ENCODE measurements at places on chromosomes 7 and 10.
A peak's percentile ranks its signal among the peaks of the same experiment; 100 is the strongest.

DNA sequence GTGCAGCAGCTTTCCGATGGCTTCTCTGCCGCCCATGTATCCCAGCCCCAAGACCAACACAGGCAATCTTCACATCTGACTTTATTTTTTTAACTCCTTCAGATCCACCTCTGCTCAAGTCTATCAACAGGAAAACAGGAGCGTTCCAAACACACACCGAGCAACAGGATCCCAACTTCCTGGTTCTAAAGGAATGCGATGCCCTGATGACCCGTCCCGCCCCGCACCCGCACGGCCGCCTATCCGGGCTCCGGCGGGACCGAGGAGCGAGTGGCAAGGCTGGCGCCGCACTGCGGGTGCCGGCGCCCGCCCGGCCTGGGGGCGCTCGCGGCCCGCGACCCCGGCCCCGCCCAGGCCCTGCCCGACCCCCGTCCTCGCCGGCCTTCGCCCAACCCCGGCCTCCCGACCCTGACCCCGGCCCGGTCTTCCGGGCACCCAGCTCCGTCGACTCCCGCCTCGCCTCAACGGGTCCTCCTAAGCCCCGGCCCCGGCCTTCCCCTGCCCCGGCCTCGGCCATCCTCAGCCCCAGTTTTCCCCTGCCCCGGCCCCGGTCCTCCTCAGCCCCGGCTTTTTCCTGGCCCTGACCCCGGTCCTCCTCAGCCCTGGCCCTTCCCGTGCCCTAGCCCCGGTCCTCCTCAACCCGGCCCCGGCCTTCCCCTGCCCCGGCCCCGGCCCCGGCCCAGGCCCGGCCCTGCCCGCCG lies 730 bp downstream of the LARP4B start:
- DNase-seq: no peak

DNA sequence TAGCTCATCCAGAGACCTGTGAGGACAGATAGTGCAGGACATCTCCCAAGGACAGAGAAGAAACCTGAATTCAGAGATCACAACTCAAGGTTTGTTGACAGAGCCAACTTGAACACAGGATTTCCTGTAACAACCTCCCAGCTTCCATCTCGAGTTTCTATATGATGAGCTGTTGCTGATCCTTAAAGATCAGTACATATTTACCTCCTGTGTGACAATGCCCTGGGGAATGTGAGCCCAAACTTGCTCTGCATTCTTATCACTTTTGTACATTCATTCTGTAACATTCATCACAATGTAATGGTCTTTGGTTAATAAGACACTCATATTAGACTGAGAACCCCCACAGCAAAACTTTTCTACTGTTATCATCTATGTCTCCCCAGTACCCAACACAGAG lies 468.6 kb downstream of the XPNPEP1 start:
- DNase-seq: no peak

GRCh38 chr10:118504467-118505205 lies 90.8 kb downstream of the PRLHR start:
- no peak for DNase-seq

- DNase-seq: no peak
Observed at GRCh38 chr10:110007161-110007700, 553 bp upstream of the ADD3 start.

- DNase-seq: no peak
Observed at GRCh38 chr10:70162892-70163201, 7.5 kb downstream of the SAR1A start.

DNA sequence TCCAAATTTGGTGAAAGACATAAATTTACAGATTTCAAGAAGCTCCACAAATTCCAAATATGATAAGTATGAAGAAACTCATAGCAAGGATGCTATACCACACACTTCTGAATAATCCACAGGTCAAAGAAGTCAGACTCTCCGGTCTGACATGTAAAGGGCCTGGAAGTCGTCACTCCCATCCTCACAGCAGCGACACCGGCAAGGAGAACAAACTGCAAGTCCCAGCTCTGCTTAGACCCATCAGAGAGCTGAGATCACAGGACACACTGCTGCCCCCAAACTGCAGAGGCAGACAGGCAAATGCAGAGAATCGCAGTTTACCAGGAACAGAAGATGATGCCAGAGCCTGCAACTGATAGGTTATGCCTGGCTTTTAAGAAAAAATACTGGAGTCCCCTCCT lies 62.0 kb downstream of the AMZ1 start:
- no peak for DNase-seq

DNA sequence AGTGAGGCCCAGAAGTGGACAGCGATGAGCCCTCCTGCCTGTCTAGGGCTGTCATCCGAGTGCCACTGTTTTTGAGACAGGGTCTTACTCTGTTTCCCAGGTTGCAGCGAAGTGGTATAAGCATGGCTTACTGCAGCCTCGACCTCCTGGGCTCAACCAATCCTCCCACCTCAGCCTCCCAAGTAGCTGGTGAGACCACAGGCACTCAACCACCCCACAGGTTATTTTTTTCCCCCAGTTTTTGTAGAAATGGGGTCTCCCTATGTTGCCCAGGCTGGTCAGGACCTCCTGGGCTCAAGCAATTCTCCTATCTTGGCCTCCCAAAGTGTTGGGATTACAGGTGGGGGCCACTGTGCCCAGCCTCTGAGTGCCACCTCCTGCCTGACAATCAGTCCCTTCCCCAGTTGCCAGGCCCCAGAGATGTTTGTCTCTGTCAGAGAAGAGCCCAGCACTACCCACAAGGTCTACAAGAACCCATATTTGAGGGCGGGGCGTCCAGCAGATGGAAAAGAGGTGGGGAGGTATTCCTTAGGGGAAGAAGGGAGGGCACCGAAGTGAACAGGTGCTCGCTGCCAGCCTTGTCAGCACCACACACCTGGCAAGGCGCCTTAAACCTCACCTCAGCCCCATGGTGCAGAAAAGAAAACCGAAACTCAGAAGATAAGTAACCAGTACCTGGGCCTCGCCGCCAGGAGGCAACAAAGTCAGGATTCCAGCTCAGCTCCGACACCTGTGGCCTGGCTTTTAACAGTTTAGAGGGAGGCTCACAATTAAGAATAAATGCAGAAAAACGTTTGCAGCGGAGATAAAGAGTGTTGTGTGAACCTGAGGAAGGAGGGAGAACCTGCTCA lies 77.4 kb upstream of the ANLN start:
- no peak for DNase-seq

DNA sequence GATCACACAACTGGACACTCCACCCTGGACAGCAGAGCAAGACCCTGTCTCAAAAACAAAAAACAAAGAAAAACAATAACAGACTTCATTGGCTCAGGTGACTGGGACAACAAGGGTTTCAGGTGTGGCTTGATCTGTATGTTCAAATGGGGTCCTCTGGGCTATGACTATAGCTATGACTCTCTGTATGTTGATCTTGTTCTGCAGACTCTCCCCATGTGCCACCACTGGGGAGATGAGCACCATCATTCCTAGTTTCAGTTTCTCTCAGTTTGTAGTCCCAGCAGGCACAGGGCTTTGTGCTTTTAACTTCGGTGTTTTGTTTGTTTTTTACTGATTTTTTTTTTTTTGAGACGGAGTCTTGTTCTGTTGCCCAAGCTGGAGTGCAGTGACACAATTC lies 53.8 kb downstream of the SUFU start:
- no peak for DNase-seq

DNA sequence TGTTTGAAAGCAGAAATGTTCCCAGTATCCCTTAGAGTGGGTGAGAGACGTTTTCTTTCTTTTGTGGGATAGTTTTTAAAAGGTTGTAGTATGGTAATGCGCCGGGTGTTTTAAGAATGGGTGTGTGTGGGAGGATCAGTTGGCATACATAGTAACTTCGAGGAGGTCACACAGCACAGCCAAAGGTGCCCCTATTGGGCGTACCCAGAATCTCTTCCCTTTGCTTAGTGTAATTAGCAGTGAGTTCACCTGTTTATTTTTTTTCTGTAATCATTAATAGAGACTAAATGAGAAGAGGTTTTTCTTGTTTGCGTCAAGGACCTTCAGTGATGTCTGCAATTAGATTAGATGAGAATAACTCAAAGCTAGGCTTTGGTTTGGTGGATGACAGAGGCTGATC lies 1.5 kb downstream of the PLEKHA8 start:
- no peak for DNase-seq

DNA sequence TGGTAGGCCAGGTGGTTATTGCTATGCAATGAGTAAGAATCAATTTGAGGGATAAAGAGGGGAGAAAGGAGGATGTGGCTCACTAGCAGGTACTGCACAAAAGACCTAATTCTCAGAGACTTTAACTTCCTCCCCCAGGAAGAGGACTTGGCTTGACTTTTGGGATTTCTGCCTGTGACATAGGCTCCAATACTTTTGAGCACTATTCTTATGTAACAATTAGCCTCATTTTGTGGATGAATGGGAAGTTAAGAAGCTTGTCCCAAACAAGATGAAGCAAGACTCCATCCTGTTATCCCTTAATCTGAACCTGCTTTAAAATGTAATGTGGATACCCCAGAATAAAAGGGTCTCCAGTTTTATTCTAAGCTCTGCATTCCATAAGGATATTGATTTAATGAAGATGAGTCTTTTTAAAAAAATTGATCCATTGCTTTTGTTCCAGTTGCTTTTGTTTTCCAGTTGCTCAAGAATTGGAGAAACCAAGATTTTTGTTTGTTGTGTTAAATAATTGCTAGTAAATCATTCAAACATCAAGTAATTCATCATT lies 218.5 kb downstream of the SNX13 start:
- no peak for DNase-seq

GRCh38 chr10:64430690-64431323 lies 909.6 kb downstream of the REEP3 start:
- peak; percentile 7 for DNase-seq

DNA sequence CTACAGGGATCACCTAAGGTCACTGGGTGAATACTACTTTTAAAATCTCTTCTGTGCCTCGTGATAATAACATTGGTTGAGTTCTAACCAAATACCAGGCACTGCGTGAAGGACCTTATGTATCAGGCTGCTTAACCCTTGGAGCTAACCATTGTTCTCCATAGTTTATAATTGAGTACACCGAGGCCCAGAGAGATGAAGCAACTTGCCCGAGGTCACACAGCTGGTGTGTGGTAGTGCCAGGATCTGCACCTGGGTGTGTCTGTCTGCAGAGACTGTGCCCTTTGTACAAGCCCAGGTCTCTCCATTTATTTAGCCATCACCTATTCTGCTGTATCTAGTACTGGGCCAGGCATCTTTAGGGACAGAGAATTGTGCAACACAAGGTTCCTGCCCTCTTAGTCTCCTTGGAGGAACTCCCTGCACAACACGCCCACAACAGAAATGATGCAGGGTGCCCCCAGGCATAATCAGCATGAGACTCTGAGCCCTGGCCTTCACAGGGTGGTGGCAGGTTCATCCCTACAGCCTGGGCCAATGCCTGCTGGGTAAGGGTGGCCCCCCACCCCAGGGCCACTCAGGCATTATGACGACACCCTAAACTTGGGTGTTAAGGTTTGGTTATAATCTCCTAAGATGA lies 31.5 kb downstream of the UNC5B start:
- no peak for DNase-seq

DNA sequence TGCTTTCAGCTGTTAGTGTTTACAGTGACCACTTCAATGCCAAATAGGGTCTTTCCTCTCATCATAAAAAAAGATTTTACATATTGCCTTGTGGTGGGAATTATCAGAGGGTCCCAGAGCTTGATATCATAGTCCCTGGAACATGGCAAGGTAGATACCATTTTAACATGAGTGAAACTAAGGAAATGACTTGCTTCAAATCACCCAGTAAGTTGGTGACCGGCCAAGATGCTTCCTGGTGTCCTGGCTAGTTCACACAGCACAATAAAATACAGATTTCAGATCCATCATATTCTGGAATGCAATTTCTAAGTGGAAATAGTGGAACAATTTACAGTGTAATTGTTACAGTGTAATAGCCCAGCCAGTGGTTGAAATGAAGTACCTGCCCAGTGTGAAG lies 36.6 kb downstream of the CNNM1 start:
- DNase-seq: no peak

DNA sequence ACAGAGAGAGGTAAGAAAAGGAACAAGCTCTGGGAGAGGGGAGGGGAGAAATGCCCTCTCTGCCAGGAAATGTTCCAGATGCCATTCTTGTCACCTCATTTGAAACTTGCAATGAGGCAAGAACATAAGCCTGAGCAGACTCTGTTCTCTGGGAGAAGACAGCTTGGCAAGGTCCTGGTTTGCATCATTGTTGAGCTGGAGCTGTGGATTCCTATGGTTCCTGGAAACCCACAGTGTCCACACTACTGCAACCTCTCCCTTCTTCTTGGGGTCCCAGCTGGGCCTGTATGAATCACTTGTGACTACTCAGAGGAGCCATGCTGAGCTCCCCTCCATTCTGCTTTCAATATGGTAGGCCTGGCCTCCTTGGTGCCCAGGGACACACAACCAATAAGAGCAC lies 60.8 kb upstream of the HECTD2 start:
- DNase-seq: no peak

- no peak for DNase-seq
Observed at GRCh38 chr7:73893342-73894101, 32.6 kb downstream of the TMEM270 start.

All from C1 segment of cervical spinal cord (tissue), 14 donors.